ENCODE measurements at places on chromosomes 4 and X.

DNA sequence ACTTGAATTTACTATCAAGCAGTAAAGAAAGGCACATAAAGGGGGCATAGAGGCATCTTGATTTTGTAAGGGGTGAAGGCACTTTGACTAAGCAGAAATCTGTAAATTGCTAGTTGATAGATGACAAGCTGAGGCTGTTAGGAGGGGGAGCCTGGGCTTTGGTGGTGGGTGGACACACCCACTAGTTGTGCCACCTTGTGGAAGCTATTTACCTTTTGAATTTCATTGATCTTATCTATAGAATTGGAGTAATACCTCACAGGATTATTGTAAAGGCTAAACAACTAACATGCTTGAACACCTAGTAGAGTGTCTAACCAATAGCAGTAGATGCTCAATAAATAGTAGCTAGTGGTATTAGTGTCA lies 142.8 kb upstream of the KCNIP4 start:
- peak; percentile 2 for DNase-seq

DNA sequence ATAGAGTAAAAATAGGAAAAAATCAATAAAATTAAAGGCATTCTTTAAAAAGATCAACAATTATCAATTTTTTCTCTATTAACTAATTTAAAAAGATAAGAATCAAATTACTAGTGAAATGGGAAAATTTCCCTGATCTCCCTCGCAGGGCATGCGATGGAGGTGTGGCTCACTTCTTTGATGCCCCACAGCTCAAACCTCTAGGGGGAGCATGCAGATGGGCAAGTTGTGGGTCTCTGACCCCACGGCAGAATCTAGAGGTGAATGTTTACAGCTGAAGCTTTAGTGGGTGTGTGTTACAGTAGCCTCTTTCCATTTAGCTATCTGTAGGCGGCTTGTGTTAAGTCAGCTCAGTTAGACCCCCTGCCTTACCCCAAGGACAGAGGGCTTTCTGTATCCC lies 1348.8 kb downstream of the PCDH18 start:
- no peak for DNase-seq

GRCh38 chr4:165662341-165662740 lies 210.7 kb upstream of the TLL1 start:
- DNase-seq = no peak

DNA sequence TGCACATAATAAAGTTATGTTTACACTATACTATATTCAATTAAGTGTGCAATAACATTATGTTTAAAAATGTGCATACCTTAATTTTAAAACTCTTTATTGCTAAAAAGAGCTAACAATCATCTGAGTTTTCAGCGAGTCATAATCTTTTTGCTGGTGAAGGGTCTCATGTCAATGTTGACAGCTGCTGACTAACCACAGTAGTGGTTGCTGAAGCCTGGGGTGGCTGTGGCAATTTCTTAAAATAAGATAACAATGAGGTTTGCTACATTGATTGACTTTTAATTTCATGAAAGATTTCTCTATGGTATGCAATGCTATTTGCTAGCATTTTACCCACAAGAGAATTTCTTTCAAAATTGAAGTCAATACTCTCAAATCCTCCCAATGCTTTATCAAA lies 58.6 kb downstream of the C4orf46 start:
- no peak for DNase-seq
